ENCODE measurements at places on chromosomes 4 and X.

GRCh38 chr4:7017446-7018048 is 25.6 kb upstream of the TADA2B start:
- DNase-seq: no peak

DNA sequence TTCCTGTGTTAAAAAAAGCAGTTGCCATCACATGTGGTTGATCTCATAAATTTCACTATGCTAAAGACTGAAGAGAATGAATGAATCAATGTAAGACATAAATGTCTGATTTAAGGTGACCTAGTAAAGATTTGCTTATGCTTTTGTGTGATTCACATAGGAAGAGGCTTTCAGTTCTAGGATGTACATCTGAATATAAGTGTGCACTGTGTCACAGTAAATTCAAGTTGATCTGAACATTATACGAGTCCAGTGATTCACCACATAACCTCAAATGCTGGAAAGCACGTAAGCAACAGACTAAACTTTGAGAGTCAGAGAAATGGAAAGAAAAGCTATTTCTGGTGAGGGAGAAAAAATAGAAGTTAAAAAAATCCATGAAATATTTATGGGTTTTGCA is 567.9 kb downstream of the EPHA5 start:
- DNase-seq: no peak

GRCh38 chr4:139596034-139596683 is 40.1 kb upstream of the SETD7 start:
- no peak for DNase-seq

DNA sequence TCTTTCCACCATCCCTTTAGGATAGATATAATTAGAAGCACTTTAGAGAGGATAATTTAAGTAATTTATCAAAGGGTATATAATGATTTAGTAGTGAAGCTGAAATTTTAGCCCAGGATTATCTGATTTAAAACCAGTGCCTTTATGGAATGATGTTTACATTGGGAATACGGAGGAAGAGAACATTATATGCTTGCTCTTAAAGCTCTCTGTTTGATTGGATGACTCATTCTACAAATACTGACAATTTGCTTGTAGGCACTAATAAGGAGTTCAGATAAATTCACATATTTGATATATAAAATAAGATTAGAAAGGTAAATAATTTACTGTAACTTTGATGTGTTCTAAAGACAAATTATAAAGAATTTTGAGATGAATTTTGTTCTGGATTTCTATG is 84.7 kb downstream of the SH3BGRL start:
- DNase-seq: no peak

DNA sequence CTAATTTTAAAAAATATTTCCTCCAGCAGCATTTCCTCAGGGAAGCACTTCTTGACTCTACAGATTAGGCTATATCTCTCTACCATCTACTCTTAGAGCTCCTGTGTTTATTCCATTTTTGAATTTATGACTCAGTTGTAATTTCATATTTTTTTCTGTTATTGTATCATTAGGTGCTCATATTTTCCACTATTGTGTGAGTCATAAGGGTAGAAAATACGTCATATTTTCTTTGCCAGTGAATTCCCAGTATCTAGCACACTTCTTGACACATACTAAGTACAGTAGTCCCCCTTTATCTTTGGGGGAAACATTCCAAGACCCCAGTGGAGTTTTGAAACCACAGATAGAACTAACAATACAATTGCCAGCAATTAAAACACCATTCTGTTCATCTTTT is 431.2 kb downstream of the GASK1B start:
- no peak for DNase-seq

DNA sequence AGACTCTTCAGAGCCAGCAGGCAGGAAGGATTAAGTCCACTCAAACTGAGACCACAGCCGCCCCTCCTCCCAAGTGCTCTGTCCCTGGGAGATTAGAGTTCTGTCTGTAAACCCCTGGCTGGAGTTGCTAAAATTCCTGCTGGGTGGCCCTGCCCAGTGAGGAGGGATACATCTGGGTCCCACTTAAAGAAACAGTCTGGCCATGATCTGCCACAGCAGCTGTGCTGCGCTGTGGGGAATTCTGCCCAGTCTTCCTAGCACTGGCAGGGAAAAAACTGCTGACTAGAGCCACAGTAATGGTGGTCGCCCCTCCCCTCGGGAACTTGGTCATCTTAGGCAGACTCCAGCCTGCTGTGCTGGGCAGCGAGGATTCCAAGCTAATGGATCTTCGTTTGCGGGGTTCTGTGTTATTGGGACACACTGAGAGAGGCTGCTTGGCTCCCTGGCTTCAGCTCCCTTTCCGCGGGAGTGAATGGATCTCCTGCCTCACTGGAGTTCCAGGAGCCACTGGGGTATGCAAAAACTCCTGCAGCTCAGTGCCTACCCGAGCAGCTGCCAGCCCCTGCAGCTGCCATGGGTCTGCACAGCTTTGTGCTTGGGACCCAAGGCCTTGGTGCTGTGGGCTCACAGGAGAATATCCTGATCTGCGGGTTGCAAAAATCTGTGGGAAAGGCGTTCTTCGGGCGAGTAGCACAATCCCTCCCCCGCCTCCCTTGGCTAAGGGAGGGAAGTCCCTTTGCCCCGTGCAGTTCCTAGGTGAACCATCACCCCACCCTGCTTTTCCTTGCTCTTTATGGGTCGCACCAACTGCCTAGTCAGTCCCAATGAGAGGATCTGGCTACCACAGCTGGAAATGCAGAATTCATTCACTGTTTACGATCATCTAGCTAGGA is 15.7 kb downstream of the ZXDB start:
- no peak for DNase-seq

DNA sequence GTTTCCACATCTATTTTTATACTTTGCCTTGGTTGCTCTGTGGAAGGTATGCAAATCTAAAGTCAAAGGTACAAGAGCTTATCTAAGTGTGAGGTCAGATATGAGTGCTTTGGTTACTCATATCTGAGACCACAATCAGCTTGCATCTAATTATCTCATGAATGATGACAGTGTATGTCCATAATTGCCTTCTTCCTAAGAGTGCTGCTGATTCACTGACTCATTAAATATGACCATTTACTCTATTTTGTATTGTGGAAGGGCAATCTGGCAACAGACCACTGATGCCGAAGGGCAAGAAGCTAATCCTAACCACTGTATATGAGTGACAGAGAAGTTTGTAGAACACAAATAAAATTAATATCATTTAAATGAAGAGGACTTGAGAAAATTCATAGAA is 1190.2 kb upstream of the AGA start:
- DNase-seq: no peak

GRCh38 chr4:153297116-153297515 is 47.4 kb upstream of the MND1 start:
- DNase-seq: no peak

DNA sequence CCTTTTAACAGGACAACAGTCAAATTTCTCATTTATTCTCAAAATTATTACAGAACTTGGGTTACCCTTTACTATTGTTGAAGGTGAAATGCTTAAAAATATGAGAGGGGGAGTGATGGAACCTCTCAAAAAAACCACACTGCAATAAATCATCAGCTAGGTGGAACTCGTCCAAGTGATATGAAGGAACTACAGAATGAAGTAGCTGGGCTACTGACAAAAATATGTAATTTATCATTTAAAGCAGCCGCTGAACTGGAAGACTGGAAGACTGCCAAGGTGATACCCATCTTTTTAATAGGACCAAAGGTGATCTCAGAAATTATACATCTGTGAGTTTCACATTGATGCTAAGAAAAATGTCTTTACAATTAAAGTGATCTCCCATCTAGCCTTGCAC is 597.7 kb upstream of the TENM3 start:
- DNase-seq: no peak

DNA sequence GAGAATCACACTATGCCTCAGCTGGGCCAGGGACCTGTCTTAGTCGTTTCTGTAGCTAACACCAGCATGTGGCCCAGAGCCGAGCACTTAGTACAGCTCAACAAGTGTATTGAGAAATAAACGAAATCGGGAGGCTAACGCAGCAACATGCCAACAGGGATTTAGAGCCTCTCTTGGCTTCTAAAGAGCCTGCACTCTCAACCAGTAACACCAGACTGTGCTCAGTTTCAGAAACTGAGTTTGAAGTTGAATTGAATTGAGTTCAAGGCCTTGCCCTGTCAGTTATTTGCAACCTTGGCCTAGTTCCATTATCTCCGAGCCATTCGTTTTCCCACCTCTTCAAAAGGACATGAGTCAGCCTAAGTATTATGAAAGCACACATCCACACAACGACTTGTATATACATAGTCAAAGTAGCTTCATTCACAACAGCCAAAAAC is 71.3 kb upstream of the LDB2 start:
- DNase-seq: no peak

DNA sequence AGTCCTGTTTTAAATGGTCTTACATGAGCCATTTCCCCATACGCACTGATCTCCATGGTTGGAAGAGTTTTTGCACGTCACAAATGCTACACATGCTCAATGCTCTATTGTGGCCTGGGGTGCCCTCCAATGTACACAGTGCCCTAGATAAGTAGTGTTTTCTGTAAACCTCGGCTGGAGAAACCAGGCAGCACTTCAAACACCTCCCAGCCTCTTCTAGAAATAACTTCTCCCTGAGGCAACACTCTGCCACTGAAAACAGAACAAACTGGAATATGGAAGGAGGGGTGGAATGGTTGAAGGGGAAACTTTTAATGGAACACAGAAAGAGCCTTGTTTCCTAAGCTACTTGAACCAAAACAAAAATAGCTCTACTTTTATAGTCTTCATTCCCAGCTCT is 123.9 kb upstream of the CBR4 start:
- DNase-seq: no peak

GRCh38 chr4:183124228-183124627 is 25.2 kb downstream of the WWC2 start:
- no peak for DNase-seq

DNA sequence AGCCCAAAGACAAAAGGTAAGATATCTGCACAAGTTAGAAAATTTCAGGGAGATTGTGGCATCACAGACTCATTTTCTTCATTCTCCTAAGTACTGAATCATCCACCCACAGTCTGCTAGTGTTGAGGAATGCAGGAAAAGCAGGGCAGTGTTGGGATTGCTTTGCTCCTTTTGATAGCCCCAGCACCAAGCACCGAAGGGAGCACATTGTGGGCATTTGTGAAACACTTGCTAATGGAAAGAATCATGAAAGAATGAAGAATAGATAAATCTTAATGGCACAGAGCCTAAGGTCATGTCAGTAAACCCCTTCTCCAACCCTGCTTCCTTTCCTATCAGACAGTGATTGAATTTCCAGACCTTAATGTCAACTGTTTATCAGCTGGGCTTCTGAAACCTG is 103.1 kb upstream of the GPRIN3 start:
- DNase-seq: no peak

- no peak for DNase-seq
These were observed 509.0 kb downstream of the PCDH19 start for GRCh38 chrX:99901091-99901490.

- no peak for DNase-seq
These were observed 242.9 kb upstream of the PRPS2 start for GRCh38 chrX:12548341-12548740.

DNA sequence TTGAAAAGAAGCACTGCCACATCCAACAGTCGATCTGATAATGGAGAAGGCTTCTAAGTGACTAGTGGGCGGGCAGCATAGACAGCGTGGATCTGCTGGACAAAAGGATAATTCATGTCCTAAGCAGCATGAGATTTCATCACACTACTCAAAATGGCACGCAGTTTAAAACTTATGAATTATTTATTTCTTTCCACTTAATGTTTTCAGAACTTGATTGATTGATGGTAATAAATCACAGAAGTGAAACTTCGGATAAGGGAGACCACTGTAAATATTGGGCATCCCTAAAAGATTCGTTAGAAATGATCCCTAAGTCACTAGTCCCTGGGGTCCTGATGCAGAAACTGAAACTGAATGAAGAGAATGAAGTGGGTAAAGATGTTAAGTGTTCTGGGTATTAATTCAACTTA is 93.0 kb upstream of the ANK2 start:
- DNase-seq: no peak

GRCh38 chr4:173509036-173510001 is 20.7 kb downstream of the HAND2 start:
- DNase-seq: no peak

DNA sequence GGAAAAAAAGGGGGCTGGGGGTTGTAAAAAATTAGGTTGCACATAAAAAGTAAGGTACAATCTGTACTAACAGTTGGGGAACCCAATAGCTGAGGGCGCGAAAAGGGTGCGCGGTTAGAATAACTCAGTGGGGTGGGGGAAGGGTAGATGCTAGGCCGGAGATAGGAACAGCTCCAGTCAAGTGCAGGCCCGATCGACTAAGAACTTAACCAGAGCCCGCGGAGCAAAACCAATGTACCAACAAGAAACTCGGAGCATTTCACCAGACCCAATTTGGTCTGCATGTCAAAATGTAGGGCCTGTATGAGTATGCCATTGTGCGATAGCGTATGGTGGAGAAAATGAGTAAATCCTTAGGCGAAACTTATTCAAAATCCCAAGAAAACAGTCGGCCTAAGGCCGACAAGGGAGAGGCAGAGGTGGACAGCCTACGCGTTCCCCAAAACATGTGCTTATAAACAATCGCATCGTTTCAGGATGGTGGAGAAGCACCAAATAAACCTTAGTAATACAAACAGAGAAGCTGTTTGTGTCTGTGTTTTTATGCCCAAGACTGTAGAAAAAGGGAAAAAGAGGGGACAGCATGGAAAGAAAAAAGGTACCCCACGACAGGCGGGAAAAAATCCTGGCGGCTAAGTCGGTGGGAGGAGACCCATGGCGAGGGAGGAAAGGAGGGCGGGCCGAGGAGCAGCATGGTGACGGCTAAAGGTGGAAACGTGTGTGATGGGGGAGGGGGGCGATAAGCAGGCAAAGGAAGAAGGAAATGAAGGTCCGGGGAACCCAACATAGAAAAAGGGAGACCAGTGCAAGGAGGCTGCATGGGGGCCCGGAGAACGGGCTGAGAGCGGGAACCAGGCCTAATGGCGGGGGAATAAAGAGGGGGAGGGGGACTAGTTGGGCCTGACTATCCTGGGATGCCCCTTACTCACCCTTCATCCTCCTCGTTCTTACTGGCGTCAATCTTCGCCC is 990 bp downstream of the HNRNPD start:
- DNase-seq: peak; percentile 68

DNA sequence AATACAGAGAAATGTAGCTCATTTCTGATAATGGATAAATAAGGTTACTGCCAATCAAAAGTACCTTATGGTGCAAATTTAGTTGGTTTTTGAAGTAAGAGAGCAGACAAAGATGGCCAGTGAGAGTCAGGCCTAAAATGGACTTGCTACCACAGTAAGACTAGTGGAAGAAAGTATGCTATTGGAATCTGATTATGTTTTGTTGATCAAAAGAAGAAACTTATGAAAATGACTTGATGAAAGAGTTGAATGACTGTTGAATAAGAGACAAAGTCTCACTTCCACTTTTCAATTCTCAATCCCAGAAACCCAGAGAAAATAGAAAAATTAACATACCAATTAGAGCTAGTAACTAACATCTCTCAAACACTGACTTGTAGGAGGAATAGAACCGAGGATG is 737.8 kb upstream of the INTU start:
- no peak for DNase-seq

Measured in stimulated activated CD4-positive, alpha-beta T cell treated with anti-CD3 and anti-CD28 coated beads, Interleukin-4, amount 100 ng/mL, for 1 hour (primary cell).